Activated CD4-positive, alpha-beta T cell treated with anti-CD3 and anti-CD28 coated beads for 36 hours (primary cell): ENCODE measurements at places on chromosomes 5 and 9. TPM values are rescaled to one million over a fixed set of nuclear protein-coding genes. Genes with fewer than 3 reads are reported as not detected.

GARNL3 gene
- 2.5 TPM for total RNA-seq

SLC45A2 gene
- total RNA-seq: not detected

MAP1B gene
- 0.26 TPM for total RNA-seq

ARHGEF28 gene
- total RNA-seq: 0.02 TPM

JAKMIP2 gene
- 3.4 TPM for total RNA-seq

EXD3 gene
- total RNA-seq: 7.1 TPM

CRAT gene
- 18.9 TPM for total RNA-seq

IGIP gene
- total RNA-seq: 1.7 TPM

SPARC gene
- 0.30 TPM for total RNA-seq

TMEM252 gene
- total RNA-seq: not detected

PCDHB9 gene
- not detected for total RNA-seq

GNA14 gene
- 0.11 TPM for total RNA-seq

MLANA gene
- not detected for total RNA-seq

TAF11L8 gene
- total RNA-seq: not detected

DNA sequence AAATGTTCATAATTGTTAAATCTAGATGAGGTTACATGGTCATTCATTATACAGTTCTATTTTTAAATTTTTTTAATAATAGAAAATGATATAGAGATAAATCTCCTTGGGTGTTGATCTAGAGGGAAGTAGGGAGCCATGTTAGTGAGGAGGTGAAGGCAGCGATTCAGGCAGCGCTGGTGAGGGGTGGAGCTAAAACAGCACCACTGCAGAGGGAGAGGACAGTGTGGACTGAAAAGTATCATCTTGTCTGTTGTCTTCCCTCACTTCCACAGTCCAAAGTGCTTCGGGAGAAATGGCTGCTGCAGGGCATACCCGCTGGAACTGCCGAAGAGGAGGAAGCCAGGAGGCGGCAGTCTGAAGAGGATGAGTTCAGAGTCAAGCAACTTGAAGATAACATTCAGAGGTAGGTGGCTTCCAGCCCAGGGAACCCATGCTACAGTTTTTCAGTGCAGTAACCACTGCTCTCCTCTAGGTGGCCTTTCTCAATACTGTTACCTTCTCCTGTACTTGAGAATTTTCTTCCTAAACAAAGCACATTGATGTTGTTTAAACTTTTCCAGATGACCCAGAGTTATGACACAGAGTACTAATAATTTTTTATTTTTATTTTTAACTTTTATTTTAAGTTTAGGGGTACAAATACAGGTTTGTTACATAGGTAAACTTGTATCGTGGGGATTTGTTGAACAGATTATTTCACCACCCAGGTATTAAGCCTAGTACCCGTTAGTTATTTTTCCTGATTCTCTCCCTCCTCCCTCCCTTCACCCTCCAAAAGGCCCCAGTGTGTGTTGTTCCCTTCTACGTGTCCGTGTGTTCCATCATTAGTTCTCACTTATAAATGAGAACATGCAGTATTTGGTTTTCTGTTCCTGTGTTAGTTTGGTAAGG is 100.5 kb downstream of the PALM2AKAP2 start:
- DNase-seq: peak; percentile 50

- no peak for DNase-seq
Observed at GRCh38 chr5:77633709-77634108, 4.8 kb downstream of the OTP start.

DNA sequence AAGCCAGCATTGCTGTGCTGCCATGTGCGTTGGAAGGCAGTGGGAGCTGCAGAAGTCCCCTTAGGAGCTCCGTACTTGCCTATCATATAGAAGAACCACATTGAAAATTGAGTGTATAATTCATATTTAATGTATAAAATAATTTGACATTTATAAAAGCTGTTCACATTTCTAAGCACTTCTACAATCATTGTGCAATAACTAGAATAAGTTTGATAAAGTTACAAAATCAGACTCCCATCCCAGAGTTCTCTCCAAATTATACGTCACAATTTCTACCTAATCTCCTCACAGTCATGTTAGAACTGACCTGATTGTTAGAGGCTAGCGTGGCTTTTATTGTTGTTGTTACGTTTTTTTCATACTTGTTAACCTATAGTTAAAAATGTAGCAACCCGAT is 123.5 kb upstream of the ZNF366 start:
- no peak for DNase-seq

DNA sequence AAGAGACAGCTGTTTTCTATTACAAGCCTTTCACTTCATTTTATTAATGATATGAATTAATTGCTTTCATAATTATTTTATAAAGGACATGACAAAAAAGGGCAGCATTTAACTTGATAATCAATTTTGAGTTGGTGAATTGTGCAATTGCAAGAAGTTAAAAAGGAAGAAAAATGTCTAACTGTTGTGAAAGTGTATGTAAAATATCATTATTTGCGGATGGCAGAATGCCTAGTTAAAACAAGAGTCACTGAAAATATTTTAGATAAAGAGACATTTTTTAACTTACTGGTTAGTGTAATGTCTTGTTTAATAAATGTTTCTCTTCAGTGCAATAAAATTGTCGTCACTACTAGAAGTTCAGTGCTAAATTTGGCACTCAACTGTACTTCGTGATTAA is 57.6 kb upstream of the HTR4 start:
- DNase-seq: no peak

DNA sequence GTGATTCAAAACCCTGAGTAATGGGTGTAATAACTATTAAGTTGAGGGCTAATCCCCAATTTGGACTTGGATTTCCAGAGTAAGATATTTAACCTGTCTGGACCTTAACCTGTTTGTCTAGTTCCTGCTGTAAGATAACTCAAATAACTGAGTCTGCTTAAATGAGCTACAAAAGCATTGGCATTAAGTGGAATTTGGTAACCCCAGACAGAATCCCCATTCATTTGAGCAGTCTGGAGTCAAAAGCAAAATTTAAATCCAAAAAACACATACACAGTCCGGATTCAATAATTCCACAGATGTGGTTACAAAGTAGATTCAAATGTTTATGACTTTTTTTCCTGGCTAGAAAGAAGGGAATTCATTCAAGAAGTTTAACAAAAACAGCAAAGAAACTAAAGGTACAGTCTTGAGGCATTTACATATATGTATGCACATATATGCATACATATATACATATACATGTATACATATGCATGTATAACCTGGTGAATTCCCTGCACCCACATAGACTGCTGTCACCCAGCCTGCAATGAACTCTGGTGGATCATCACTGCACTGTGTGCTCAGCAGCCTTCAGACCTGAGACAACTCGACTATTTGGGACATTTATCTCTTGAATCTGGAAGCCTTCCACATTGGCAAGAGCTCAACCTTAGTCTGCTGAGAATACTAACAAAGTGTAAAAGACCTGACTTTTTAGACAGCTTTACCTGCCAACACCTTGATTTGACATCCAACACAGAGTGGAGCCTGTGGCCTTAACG is 205.4 kb downstream of the LURAP1L start:
- DNase-seq: no peak

DNA sequence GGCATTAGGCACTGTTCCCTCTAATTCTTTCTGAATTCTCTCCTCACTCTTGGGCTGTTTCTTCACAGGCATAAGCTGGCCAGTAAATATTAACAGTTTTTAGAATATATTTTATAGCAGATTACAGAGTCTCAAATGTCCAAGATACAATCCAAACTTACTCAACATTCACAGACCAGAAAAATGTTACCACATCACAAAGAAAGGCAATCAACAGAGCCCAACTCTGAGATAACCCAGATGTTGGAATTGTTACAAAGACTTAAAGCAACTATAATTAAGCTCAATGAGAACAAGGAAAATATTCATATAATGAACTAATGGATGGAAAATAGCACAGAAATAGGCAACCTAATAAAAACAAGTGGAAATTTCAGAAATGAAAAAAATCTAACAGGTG is 401.1 kb upstream of the RGMB start:
- DNase-seq: no peak

GRCh38 chr5:160097991-160098390 is 21.3 kb downstream of the PWWP2A start:
- DNase-seq: no peak

- DNase-seq: peak; percentile 37
Observed at GRCh38 chr9:19026375-19026774, 6.6 kb downstream of the SAXO1 start.

DNA sequence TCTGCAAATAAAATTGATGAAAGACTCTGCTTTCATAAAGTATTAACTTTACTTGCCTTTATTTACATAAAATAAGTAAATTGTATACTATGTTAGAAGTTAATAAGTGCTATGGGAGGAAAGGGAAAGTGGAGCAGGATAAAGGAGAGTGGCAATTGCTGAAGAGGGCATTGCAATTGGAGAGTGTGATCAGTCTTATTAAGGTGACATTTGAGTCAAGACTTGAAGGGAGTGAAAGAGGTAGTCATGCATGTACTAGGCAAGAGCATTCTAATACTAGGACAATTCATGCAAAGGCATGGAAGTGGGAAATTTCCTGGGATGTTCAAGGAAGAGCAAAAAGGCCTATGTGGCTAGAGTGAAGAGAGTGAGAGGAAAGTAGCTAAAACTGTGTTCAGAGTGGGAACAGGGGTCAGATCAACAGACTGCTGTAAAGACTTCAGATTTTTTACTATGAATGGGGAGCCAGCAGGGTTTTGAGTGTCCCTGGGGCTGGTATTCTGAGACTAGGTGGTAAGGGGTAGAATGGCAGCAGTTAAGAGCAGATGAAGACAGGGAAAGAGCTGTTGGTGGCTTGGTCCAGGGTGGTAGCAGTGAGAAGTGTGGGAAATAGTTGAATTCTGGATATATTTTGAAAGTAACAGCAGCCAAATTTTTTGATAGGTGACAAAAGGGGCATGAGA is 182.3 kb upstream of the RIOK2 start:
- no peak for DNase-seq

- no peak for DNase-seq
Observed at GRCh38 chr5:144971108-144971850, 800.6 kb downstream of the KCTD16 start.

DNA sequence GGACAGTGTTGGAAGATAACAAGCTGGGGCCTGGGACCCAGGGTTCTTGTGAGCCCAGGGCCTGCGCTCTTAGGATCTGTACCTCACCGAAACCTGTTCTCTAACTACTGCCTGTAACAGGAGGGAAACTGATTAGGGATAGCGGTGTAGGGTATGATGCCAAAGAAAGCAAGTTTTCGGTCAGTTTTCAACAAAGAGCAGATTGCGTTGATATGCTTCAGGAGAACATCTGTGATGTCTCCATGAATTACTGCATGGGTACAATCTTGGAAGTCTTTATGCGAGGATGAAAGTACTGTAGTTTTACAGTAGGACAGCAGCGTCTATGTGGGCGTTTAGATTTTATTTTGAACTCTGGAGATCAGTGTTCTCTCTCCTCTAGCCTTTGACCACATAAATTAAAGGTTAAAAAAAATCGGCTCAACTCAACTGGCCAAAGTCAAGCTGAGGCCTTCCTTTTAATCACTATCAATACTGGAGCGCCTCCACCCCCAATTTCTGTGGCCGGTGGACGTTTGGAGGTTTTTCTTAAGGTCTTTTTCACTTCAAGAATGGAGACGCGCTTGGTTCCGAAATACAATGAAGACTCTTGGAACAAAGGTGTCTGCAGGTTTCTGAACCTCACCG is 3.0 kb downstream of the NFIL3 start:
- DNase-seq: no peak

DNA sequence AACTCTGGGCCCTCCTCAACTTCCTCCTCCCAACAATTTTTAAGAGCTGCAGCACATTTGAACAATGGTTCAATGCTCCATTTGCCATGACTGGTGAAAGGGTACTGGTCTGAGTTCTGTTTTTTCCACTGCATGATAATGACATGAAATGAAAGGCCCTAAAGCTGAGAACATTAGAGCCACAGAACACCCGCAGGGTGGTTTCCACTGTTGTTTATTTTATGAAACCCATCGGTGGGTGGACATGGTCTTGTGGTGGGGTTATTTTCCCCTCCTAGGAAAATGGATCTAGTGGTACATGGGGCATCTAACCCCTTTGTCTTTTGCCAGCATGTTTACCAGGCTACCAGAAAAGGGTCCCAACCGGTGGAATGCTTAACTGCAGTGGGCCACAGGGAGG is 71.8 kb downstream of the SMARCA2 start:
- no peak for DNase-seq

DNA sequence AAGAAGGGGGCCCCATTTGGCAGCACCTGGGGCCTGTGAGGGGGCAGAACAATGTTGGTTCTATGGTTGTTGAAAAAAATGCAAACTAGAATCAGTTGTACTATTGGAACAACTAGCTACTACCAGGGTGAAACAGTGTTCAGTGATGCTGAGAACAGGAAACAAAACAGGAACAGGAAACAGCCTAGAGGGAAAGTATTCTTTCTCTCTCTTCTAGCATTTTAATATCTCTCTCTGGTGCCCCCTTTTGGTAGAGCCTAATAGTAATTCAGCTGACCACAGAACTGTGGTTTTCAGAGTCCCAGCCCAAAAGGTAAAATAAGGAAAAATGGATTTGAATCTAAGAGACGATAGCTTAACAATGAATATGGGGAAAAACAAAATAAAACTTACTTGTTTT is 138.0 kb upstream of the KCNN2 start:
- no peak for DNase-seq

GRCh38 chr5:83204651-83205050 is 127.3 kb downstream of the XRCC4 start:
- DNase-seq: no peak

DNA sequence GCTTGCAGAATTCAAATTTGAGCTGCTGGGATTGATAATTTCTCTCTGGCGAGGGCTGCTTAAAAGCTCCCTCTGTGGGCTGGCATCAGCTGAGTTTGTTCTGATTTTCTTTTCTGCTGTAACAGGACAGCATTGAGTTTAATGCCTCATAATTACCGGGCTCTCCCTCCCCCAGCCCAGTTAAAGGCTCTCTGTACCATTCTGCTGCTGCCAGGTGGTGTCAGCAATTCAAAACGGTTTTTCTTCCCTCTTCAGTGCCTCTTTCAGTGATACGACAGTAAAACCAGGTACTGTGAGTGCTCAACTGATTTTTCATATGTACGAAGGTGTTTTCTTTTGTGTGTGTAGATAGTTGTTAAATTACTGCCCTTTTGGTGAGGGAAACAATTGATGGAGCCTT is 509.3 kb upstream of the CTNND2 start:
- DNase-seq: no peak

DNA sequence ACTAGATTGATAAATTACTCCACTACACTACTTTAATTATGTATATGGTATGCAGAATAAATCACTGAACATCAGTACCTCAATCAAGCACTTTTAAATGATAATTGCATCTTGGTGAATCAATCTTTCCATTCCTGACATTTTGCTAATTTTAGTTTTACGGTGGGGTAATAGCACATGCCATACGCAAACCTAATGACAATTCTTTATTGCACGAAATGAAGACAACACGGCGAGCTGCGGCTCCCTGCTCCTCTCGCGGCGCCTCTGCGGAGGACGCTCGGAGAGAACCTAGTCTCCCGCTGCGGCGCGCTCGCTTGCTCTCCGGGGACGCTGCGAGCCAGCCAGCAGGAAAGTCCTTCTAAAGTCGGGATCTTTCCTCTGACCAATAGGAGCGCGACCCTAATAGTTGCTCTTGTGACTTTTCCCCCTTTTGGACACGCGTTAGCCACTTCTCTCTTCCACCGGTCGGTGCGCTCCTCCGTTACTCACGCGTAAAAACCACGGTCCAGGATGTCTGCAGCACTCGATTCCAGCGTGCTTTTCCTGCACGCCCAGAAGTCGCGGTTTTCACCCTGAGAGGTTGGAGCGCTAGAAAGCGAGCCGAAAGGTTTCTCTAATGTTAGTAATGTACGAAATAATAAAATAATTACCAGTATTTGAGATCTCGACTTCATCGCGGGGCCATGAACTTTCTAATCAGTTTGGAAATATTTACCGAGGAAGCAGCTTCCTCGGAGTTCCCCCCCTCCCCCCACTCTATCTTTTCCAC is 1.0 kb upstream of the MEF2C start:
- peak; percentile 38 for DNase-seq

GRCh38 chr5:137370096-137371071 is 128.7 kb downstream of the SPOCK1 start:
- DNase-seq: no peak
